ENCODE measurements at places on chromosomes 4 and X. TPM values are rescaled to one million over a fixed set of nuclear protein-coding genes. Genes with fewer than 3 reads are reported as not detected.

GRCh38 chrX:108159028-108159670 is 67.6 kb downstream of the ATG4A start:
- no peak overlapping the region for H3K4me3 ChIP-seq
- peaks cover 14% of the 10 kb centered on the region for H3K4me1 ChIP-seq
- H3K36me3 ChIP-seq: peaks cover 4% of the 10 kb centered on the region

The SPANXA2 gene
- not detected for total RNA-seq

GRCh38 chr4:142292231-142292630 is 553.9 kb downstream of the INPP4B start:
- no peaks in the 10 kb centered on the region for H3K27me3 ChIP-seq
- H3K27ac ChIP-seq: no peak overlapping the region
- peaks cover 44% of the 10 kb centered on the region for H3K36me3 ChIP-seq
- H3K4me3 ChIP-seq: no peak overlapping the region
- no peak for DNase-seq
- H3K4me1 ChIP-seq: peaks cover 19% of the 10 kb centered on the region

GRCh38 chr4:186920992-186921391 is 197.3 kb upstream of the FAT1 start:
- no peaks in the 10 kb centered on the region for H3K27me3 ChIP-seq
- peaks cover 2% of the 10 kb centered on the region for H3K36me3 ChIP-seq
- H3K4me3 ChIP-seq: no peak overlapping the region
- no peak for DNase-seq
- no peaks in the 10 kb centered on the region for H3K4me1 ChIP-seq

GRCh38 chr4:109729117-109729717 is 653 bp downstream of the PLA2G12A start:
- H3K27ac ChIP-seq: peak overlapping the region; percentile 71
- peaks cover 18% of the 10 kb centered on the region for H3K4me1 ChIP-seq
- H3K27me3 ChIP-seq: no peaks in the 10 kb centered on the region
- peak overlapping the region; percentile 87 for H3K4me3 ChIP-seq
- peaks cover 15% of the 10 kb centered on the region for H3K36me3 ChIP-seq

All from activated CD8-positive, alpha-beta memory T cell treated with anti-CD3 and anti-CD28 coated beads, Interleukin-2, amount 10 ng/mL, durations not matched to agents 7 days and 5 days (primary cell).